ENCODE measurements at places on chromosomes 2 and 18.

DNA sequence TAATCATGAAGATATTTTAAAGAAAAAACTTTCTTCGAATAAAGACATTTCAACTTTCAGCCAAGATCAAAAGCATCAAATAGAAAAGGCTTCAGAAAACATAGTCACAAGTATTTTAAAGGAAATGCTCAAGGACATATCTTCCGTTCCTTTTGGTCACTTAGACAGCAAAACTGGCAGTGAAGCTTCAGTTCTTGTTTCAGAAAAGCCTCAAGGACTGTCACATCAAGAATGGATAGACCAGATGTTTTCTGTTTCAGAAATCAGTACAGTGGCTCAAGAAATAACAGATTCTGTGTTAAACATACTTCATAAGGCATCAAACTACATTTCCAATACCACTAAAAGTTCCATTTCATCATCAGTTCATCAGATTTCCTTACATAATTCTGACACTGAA lies 51.8 kb downstream of the FSIP2 start:
- DNase-seq = no peak

- no peak for DNase-seq
These were observed 10.1 kb downstream of the SLC9A4 start for GRCh38 chr2:102483086-102483485.

DNA sequence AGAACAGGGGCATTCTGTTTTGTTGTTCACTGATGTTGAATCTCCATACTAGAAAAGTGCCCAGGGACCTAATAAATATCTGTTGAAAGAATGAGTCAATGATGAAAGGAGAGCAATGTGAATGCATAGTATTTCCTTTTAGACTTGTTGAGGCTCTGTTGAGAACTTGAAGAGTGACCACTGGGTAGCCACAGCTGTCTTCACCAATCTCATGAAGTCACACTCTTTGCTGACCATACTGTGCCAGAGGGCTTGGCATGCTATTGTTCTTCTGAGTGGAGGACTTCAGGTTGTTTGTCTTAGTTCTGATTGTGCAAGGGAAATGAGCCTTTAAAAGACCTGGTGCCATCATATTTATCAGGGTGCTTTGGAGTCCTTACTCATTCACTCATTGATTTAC lies 41.6 kb upstream of the NT5C1B start:
- no peak for DNase-seq

DNA sequence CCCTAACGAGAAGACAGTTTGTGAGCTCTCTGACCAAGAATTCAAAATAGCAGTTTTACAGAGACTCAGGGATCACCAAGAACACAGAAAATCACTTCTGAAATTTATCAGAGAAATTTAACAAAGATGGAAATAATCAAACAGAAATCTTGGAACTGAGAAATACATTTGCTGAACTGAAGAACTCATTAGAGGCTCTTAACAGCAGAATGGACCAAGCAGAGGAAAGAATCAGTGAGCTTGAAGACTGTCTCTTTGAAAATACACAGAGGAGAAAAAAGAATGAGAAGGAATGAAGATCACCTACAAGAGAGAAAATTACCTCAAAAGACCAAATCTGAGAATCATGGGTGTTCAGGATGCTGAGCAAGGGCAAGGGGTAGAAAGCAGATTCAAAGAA lies 29.7 kb downstream of the ASB1 start:
- DNase-seq = no peak

DNA sequence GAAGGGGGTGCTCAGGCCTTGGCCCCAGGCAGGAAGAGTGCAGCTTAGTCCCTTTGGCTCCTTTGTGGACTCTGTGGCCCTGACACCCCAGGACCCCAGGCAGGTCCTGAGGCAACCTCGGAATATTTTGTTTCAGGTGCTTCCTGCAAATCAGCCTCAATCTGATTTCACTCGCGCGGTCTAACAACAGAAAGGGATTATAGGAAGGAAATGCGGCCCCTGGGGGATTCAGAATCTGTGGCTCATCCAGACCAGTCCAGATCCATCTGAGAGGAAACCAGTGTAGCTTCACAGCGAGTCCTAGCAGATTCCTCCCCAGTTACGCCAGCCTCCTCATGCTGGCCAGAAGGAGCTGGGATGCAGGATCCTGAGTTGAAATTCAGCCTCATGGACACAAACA lies 59.5 kb upstream of the YWHAQ start:
- no peak for DNase-seq

- no peak for DNase-seq
These were observed 3.4 kb downstream of the OSR1 start for GRCh38 chr2:19355014-19355405.

- no peak for DNase-seq
These were observed 452.6 kb upstream of the PKDCC start for GRCh38 chr2:41595240-41595639.

- DNase-seq = no peak
These were observed 180.9 kb downstream of the BCL2 start for GRCh38 chr18:63138436-63139340.

DNA sequence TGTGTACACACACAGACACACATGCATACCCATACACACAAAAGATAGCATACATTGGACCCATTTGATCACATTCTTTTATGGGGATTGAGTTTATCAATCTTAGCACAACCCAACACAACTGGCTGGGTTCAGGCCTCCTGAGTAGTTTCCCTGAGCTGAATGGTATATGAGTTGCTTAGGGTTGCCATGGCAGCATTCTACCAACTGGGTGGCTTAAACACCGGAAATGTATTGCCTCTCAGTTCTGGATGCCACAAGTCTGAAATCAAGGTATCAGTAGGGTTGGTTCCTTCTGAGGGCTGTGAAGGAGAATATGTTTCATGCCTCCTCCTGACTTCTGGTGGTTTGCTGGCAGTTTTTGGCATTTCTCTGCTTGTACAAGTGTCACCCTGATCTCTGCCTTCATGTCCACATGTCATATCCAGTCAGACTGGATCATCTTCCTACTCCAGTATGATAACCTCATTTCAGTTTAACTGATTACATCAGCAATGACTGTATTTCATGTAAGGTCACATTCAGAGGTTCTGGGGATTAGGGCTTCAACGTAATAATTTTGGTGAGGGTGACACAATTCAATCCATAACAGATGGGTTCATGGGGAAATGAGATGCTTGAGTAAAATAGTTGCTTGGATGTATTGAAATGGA lies 212.7 kb downstream of the KCNE4 start:
- DNase-seq = no peak

GRCh38 chr18:8778824-8779223 lies 73.5 kb downstream of the MTCL1 start:
- DNase-seq = no peak

DNA sequence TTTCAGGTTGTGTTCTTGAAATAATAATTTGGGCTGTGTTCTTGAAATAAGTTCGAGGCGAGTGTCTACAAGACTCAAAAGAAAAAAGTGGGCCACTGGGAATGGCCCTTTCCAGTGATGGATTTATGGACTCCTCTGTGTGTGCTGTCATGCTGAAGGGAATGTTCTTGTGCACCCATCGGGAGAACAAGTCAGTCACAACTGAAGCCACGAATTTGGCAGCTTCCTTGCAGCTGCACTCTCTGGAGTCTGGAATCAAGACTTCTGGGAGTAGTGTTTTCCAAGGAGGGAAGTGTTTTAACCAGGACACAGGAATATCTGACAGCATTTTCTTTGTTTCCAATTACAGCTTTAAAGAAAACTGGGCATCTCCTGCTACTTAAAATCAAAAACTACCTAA lies 620 bp downstream of the SLC14A1 start:
- no peak for DNase-seq

- no peak for DNase-seq
These were observed 32.7 kb downstream of the AGFG1 start for GRCh38 chr2:227504700-227505099.

DNA sequence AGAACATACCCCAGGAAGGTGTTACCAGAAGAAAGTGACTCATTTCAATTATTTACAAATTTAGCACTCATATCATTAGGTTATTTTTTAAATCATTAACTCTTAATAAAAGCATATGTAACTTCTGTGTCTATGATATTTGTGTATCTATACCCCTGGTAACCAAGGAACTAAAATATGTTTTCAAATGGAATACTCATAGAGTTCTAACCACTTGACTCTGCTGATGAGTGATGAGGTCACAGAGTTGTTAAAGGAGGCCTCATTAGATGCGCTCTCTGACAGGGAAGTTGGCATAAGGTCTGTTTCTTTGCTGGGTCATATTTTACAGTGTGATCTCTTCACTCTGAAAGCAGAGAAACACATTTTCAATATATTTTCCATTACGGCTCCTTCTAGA lies 73.4 kb downstream of the CCDC150 start:
- DNase-seq = no peak

- no peak for DNase-seq
These were observed 98.5 kb downstream of the MCFD2 start for GRCh38 chr2:46816846-46817726.

GRCh38 chr18:7452331-7452730 lies 114.8 kb upstream of the PTPRM start:
- no peak for DNase-seq

DNA sequence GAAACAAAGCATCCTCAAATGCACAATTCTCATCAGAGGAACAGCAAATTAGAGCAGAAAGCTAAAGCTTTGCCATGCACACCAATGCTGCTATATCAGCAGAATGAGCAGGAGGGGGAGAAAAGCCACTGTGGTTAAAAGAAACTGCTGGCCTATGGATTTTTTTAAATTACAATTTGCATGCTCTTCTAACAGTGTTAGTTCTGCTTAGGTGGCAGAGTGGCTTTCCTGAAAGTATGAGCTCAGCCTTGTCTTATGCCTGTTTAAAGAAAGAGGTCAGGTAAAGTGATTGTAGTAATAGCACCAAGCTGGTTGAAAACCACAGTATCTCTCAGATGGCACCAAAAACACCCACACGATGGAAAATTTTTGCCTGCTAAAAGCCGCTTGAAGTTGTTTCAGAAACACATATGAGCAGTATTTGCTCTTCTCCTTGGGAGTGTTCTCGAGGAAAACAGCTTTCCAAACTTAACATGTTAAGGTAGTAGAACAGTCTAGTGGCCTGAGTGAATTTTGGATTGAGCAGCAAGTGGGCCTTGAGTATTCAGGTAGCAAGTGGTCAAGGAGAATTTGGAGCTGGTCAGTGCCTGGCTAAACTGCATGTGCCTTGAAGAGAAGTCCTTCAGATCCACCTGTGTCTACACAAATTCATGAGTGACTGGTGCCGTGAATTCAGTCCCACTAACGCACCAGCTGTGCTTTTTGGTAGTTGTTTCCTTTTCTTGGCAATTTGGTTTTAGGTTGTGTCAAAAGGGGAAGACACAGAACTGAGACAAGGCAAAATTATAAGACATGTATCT lies 19.6 kb upstream of the NDUFV2 start:
- DNase-seq = no peak

DNA sequence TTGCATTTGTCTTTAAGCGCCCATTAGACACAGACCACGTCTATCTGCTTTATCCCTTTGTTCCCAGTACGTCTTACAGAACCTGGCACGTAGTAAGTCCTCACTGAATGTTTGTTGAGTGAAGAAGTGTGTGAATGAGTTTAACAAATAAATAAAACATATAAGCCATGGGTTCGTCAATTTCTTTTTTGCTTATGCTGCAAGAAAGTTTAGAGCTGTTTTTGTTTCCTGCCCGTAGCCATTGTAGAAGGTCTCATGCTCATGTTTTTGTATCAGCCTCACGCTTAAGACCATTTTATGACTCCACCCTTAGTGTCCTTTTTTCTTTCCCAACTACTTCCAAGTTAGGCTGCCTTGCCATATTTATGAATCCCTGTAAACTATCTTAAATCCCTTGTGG lies 2.5 kb downstream of the ADD2 start:
- no peak for DNase-seq

DNA sequence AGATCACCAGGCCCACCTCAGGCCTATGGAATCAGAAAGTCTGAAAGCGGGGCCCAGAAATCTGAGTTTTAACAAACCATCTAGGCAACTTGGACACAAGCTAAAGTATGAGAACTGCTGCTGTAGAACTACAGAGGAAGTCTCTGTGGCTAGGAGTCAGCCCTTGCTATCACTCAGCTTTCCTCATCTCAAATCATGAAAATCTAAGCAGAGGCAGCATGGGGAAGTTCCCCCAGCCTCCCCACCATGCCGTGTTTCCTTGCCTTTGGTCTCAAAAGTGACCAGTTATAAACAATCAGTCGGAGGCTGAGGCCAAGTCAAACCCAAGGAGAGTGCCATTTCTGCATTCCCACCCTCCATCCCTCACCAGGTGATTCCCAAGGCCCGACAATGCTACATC lies 404.7 kb downstream of the BCL11A start:
- DNase-seq = no peak

DNA sequence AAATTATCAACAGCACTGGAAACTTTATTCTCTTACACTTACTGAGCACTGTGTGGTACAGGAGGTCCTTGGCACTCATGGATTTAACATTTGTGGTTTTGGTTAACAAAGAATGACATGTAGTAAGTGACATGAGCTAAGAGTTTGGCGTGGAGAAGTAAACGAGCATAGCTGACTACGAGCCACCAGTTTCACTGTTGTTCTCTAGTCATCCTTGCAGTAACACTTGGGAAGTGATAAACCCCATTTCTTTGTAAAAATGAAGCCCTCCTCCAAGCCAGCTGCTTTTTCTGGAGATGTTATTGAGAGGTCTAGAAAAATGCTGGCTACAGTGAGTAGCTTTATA lies 32.7 kb downstream of the QPCT start:
- no peak for DNase-seq

- no peak for DNase-seq
These were observed 48.8 kb downstream of the ALPK2 start for GRCh38 chr18:58580078-58580477.

DNA sequence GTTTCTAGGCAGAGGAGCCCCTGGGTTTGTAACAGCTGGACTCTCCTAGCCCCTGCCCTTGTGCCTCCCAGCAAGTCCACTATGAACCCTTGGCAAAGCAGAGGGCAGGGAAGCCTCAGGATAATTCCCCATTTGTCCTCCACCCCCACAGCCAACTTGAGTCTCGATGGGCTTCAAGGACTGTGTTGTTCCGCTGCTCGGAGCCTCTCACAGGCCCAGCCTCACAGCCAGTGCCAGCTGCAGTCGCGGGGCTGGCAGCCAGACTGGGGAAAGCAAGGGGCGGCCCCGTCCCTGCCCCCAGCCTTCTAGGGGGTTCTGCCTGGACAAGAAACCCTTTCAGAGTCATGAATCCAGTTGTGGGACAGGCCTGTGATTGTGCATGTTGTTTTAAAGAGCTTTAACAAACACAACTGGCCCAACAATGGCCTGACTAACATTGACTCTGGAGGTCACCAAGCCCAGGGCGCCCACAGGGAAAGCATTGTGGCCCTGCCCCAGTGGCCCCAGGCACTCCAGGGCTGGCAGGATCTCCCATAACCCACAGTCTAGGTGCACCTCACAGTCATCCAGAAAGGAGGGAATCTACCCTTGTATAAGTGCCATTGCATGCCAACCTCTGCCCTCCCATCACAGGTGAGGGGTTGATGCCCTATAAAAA lies 71.8 kb upstream of the DAPL1 start:
- no peak for DNase-seq

DNA sequence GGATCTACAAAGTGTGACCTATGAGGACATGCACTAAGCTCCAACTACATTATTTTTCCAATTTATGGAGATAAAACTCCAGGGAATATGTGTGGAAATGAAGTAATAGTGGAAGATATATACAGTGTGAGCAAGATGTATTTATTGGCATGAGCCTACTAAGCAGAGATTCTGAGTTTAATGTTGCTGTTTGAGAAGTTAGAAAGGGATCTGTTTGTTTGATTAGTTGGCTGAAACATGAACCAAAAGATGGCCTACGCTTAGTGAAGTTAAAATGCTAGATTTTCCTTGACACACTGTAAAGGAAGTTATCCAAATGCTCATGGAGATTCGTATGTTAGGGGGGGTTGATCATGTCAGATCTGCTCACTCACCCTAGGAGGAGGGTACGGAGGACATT lies 621.7 kb downstream of the TMEM182 start:
- DNase-seq = no peak
